ENCODE measurements at places on chromosomes 16 and 17.

DNA sequence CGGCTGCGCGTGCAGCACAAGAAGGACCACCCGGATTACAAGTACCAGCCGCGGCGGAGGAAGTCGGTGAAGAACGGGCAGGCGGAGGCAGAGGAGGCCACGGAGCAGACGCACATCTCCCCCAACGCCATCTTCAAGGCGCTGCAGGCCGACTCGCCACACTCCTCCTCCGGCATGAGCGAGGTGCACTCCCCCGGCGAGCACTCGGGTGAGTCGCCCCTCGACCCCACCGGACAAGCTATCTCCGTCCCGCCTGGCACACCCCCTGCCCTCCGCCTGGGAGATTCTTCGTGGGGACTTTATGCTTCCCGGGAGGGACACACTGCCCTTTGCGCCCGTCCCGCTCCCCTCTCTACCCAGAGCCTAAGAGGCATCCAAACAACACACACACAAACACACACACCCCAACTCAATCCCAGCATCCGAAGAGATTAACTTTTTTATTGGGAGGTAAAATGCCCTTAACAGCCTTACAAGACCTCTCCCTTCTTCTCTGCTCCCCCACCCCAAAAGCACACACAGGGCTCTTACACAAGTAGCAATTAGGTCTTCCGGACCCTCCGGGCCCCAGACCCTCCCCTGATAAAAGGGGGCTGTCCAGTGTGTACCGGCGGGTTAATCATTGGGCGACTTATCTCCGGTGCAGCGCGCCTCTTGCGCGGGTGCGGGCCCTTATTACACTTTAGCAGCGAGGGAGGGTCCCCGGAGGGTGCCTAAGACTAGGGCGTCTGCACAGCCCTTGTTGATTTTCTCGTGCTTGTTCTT, 2.1 kb downstream of the SOX9 start:
- no peak for DNase-seq

DNA sequence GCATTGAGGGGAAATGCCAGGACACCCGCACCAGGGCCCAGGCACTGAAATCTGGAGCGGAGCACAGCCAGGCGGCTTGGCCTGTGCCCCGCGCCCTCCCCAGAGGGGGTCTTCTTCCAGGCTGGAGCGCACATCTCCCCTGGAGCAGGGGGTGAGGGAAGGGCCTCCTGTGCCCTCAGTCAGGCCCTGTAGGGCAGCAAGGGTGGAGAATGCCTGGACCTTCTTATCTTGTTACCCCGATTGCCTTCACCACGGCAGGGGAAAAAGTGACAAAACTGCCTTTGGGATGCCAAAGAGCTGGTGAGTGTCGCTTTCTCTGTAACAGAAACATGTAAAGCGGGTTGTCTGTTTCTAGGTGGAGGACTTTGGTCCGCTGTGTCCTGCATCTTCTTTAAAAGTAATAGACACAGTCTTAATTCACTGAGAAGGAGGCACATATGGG, 48.3 kb upstream of the BAHCC1 start:
- DNase-seq: peak; percentile 64

DNA sequence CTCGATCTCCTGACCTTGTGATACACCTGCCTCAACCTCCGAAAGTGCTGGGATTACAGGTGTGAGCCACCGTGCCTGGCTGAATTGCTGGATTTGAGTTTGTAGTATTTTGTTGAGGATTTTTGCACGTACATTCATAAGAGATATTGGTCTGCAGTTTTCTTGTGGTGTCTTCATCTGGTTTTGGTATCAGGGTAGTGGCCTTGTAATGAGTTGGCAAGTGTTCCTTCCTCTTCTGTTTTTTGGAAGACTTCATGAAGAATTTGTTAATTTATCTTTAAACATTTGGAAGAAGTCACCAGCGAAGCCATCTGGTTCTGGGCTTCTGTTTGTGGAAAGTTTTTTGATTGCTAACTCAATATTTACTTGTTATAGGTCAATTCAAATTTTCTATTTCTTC, 26.9 kb downstream of the SPNS3 start:
- DNase-seq: no peak

DNA sequence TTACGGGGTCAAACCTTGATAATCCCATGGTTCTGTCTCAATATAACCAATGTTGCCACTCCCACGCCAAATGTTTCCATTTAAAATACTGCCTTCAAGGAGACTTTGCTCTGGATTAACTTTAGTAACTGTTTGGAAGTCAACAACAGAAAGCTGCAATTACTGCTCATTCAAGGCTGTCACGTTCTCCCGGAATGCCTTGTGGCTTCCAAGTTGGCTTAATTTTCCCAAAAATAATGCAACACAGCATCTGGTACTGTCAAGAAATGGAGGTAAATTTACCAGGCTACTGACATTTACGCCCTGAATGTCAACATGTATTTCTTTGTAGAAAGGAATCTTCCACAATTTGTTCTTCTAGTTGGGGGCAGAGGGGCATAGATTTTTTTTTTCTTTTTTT, 38.2 kb downstream of the GPRC5B start:
- DNase-seq: no peak

- DNase-seq: no peak
These were observed 237.7 kb downstream of the SEC14L1 start for GRCh38 chr17:77378318-77379064.

DNA sequence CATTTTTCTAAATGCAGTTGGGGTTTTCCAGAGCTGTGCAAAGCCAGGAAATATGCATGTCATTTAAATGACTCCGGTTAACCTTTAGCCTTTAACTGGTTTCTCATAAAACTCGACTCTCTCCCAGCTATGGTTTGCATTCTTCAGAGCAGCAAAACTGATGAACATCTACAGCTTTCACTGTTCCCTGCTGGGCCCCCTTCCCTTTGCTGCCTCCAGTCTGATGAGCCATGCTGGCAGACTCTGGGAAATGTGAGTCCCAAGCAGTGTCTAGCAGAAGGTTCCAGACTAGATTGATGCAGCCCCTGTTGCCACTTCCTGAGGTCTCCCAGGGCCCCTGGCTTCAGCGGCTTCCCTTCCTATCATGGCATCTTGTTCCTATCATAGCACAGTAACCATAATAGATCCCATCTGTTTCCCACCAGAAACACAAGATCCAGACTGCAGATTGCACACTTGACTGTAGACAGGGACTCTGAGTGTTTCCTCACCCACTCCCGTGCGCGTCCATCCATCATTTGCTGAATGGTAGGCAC, 135.4 kb downstream of the CLEC16A start:
- DNase-seq: peak; percentile 67

GRCh38 chr17:9434642-9435057, 141.0 kb downstream of the STX8 start:
- DNase-seq: no peak

DNA sequence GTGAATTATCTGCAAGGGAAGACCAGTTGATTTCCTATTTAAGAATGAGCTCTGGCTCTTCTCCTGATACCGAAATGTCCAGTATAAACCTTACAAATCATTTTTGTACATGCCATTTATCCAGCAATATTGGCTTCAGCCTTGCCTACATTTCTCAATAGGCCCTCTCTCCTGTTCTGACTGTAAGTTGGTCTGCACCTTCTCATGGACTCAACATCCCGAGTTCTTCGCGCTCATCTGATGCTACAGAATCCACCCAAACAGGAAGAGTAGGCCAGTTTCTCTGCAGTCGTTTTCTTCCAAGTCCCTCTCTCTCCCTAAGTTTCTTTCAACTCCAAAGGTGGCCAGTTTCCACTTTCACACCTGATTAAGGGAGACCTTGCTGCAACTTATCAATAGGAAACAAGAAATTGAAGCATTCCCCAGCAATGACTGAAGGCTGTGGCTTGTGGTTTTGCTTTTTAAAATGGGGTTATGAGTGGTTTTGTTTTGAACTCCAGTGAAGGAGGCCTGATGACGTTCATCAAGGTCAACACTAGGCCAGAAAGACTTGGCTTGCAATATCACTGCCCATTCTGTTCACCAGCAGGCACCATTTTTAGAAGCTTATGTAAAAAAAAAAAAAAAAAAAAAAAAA, 383.0 kb downstream of the MAF start:
- no peak for DNase-seq

DNA sequence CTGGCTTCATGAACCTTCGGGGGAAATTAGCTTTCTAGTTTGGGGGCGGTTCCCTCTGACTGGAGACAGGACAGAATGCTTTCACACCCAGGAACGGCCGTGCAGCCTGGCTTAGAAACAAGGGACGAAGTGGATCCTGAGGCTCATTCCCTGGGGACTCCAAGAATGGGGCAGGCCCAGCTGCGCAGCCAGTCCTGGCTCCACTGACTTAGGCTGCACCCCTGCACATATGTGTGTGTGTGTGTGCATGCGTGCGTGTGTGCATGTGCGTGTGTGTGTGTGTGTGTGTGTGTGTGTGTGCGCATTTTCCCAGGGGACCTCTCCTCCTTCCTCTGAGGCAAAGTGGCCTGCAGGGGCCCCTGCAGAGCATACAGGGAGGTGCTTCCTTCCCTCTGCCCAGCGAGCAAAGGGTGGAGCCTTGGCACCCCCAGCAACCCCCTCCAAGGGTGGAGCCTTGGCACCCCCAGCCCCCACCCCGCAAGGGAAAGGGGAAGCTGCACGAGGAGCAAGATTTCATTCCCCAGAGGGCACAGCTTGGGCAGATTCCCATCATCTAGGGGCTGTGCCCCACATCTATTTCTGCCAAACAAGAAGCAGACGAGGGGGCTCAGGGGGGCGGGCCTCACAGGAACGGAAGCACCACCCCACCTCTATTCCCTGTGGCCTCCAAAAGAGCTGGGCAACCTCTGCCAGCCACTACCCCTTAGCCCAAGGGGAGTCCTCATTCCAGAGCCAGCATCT, 97.6 kb upstream of the CBX4 start:
- DNase-seq: no peak

GRCh38 chr17:68319410-68320162, 28.3 kb downstream of the ARSG start:
- DNase-seq: no peak

- DNase-seq: no peak
These were observed 16.7 kb downstream of the CTRL start for GRCh38 chr16:67914758-67915495.

GRCh38 chr16:66467611-66468010, 40.5 kb downstream of the BEAN1 start:
- DNase-seq: peak; percentile 59

- no peak for DNase-seq
These were observed 11.2 kb upstream of the FAM20A start for GRCh38 chr17:68612209-68612922.

GRCh38 chr16:35431829-35432663, 1972.6 kb downstream of the TP53TG3F start:
- no peak for DNase-seq

GRCh38 chr17:81513753-81514488, 1.3 kb upstream of the ACTG1 start:
- no peak for DNase-seq

DNA sequence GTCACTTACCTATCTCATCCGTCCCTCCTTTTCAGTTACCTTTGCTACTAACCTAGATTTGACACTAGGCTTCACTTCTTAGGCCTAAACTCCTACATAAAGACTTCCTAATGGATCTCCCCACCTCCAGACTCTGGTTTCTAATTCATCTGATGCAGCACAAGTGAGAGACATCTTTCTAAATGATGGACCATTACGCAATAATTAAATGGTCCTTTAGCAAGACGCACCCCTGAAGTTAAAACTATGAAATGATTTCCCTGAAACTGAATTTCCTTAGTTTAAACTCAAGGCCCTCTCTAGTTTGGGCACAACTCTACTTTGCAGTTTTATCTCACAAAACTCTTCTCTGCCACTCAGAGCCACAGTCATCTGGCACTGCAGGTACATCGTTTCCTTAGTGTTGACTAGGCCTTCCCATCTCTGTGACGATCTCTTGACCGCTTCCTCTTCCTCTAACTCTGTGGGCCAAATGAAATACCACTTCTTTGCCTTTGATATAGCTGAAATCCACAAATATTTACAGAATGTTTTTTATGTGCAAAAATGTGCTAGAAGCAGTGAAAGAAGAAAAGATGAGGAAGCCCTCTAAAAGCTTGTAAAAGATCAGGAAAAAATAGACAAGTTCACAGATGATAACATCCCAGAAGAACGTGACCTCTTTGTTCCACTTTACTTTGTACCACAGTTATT, 3.3 kb downstream of the SYNRG start:
- DNase-seq: no peak

DNA sequence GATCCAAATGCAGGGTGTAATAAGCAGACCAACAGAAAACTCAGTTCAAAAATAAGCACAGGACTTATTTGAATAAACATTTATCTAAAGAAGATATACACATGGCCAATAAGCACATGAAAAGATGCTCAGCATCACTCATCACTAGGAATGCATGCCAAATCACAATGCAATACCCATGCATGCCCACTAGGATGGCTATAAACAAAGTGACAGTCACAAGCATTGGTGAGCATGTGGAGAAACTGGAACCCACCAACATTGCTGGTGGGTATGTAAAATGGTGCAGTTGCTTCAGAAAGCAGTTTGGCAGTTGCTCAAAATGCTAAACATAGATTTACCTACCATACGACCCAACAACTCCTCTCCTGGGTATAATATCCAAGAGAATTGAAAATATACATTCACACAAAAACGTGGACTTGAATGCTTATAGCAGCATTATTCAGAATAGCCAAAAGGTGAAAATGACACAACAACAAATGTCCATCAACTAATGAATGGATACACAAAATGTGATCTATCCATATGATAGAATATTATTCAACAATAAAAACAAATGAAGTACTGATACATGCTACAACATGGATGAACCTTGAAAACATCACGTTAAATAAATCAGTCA, 20.1 kb downstream of the UBE2O start:
- no peak for DNase-seq

- DNase-seq: no peak
These were observed 23.2 kb downstream of the MYH3 start for GRCh38 chr17:10633738-10634379.

DNA sequence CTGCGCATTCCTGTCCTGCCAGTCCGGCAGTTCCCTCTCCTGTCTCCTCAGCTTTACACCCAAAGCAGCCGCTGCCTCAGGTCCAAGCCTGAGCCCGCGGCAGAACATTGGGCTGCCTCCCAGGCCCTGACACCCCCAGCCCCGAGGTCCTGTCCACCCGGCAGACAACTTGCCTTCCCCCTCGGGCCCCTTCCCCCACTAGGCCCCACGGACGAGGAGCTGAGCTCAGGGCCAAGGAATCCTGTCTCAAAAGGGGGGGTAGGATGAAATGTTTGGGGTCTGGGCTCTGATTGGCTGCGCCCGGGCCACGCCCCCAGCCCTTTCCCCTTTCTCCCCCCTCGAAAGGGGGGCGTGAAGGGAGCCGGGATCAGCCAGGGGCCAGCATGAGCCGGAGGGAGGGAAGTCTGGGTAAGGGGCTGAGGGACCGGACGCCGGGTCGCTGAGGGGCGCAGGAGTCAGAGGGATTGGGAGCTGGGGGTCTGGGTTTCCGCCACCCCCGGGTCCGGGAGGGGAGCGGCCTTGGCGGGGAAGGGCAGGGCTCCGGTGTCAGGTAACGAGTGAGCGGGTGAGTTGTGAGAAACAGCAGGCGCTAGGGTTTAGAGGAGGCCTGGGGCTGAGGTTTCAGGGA, at the start of gene CTF1:
CTF1 (plus strand) TSS at position 354 of the 628 bp plus-strand sequence; CDS start at position 384, 30 bp downstream.
- peak; percentile 93 for DNase-seq

DNA sequence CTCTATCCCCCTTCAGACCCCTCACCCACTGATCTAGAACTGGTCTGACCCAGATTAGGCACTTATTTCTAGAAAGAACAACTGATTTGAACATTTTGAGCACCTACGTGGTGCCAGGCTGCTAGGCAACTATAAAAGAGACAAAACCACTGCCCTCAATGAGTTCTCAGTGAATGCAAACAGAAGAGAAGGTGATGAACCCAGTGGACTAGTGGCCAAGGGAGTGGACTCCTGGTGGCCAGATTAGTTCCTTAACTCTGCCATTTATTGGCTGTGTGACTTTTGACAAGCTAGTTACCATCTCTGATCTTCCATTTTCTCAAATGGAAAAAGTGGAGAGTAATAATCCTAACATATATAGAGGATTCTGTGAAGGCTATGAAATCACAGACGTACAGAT, 259.1 kb upstream of the SALL1 start:
- DNase-seq: no peak

- DNase-seq: peak; percentile 87
These were observed 81.2 kb downstream of the KCNJ12 start for GRCh38 chr17:21457051-21458026.

All from left forelimb (tissue), 1 donor.